KBM-7 (cell line): ENCODE measurements at places on chromosomes 12 and 14.
A peak's percentile ranks its signal among the peaks of the same experiment; 100 is the strongest.

- no peak for DNase-seq
These were observed 31.1 kb upstream of the SMOC1 start for GRCh38 chr14:69848156-69848555.

- no peak for DNase-seq
These were observed 7.3 kb downstream of the JAG2 start for GRCh38 chr14:105161309-105161708.

DNA sequence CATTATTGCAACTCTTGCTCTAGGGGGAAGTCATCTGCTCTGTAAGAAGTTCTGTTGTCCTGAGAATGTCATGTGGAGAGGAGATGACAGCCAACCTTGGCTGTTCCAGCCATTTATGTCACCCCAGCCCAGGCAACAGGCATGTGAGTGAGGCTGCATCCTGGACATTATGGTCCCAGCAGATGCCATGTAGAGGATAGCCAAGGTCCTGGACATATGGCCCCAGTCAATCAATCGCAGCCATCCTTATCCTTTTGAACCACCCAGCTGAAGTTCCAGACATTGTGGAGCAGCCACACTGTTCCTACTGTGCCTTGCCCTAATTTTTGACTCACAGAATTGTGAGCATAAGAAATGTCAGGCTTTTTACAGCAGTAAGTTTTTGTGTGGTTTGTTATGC is 84.9 kb downstream of the AVPR1A start:
- no peak for DNase-seq

DNA sequence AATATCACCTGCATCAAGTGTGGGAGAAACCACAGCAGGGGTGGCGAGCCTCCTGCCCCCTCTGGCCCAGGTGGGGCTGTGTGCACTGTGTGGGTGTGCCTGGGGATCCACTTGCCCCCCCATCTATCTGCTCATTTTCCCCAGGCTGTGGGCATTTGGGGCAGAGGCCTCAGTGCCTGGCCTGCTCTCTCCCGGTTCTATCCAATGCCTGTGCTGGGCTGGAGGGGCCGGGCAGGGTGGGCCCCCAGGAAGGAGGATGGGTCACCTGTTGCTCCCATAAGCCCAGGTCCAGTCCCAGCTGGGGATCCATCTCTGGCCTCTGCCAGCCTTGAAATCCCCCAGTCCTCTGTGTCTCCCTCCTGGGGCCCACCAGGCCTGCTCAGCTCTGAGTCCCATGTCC is 105.6 kb downstream of the TMEM121 start:
- DNase-seq = no peak

DNA sequence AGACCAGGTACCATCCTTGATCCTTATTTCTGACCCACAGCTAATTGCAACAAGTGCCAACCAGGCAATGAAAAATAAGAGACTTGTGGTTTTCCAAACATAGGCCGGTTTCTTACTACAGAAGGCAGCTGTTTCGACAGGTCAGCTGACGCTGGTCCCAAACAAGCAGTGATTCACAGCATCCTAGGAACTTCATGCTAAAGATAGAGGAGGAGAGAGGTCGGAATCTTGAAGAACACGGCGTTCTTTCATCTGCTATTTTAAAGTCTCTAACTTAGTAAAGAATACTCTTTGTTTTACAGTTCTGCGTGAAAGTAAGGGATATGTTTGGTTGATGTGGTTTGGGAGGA is 28.1 kb upstream of the ADGRD1 start:
- no peak for DNase-seq

DNA sequence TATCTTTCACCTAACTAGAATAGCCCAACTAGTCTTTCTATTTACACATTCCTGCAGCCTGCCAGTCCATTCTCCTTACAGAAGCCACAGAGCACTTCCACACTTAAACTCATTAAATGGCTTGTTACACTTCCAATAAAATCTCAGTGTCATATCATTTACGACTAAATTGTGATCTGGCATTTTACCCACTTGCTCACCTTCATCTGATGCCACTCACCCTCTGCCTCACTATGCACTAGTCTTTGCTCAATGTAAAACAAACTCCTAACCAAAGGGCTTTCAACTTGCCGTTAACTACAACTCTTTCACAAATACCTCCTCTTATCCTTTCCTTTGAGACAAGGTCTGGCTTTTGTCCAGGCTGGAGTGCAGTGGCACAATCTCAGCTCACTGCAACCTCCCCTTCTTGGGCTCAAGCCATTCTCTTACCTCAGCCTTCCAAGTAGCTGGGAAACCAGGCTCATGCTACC is 24.1 kb downstream of the YAF2 start:
- DNase-seq = no peak

DNA sequence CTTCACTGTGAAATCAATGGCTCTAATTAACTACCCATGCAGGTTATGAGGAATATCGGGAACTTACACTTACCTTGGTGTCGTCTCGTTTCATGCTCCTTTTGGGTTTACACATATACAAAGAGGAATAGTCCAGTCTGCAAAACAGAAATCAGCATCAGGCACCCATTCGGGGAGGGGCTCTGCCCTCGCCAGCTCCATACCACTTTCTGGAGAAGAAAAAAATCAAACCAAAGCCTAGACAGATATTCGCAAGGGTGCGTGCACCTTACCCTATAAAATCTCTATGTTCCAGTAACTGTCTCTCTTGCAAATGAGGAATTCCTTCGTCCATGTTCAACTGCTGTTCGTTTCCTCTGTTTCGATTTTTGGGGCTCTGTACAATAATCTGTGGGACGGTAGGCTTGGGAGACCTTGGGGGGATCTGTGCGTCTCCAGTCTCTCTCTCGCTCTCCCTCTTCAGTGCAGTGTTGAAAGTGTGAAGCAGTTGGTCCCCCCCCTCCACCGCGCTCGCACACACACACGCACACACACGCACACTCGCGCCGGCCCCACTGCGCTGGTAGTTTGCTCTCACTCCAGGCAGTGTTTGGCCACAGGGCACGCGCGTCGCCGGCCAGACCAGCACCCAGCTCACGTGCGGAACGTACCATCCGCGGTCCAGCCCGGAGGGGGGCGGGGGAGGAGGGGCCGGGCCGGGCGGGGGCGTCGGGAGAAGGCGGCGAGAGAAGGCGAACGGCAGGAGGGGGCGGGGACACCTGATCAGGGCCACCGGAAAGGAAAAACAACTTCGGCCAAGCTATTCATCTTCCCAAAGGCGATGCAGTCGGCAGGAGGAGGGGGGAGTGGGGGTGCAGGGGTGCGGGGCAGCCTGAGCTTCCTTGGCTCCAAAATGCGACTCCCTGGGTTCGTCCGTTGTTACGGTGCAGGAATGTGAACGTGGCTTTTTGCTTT is at the start of gene BHLHE41:
Gene BHLHE41, minus strand, starts transcription at position 592 of the 954 bp plus-strand sequence. Its CDS starts 258 bp downstream, at position 334.
- peak; percentile 60 for DNase-seq

DNA sequence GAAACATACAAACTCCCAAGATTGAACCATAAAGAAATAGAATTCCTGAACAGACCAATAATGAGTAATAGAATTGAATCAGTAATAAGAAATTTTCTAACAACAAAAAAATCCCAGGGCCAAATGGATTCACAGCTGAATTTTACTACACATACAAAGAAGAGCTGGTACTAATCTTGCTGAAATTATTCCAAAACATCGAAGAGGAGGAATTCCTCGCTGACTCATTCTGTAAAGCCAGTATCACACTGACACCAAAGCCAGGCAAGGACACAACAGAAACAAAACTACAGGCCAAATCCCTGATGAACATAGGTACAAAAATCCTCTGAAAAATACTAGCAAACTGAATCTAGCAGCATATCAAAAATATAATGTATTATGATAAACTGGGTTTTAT is 367.8 kb upstream of the CLEC14A start:
- no peak for DNase-seq

GRCh38 chr12:104182144-104182543 is 33.4 kb upstream of the TXNRD1 start:
- DNase-seq = no peak

DNA sequence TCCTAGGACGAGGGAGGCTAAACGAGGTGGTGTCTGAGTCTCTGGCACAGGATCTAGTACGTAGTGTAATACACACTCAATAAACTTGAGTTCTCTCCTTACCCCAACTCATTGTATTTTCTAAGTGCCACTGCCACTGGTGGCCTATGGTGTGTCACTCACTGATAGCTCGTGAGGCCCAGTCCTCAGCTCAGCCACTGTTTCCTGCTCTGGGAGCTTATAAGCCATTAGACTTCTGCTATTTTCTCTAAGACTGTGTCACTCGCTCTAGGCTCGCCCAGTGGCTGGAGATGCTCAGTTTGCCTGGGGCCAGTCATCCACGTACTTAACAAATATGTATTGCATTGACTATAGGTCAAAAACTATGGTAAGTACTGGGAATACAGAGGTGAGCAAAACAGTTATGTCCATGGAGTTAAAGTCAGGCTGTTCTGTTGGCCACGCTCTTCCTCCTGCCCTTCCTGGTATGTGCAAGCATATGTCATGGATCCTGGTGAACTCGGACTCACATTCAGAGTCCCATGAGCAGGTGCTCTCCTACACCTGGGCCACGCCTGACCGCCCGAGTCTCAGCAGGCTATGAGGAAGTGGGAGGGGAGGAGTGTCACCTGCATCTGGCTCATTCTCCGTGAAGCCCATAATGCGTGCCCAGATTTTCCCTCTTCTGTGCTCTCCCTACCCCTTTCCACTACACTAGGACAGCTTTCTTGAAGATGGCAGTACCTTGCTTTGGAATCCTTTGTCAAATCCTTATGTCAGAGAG is 41.6 kb downstream of the DEGS2 start:
- DNase-seq = no peak

- no peak for DNase-seq
These were observed 238.7 kb upstream of the SEL1L start for GRCh38 chr14:81772381-81772780.
